GM20000 (cell line): ENCODE measurements at places on chromosomes 7 and 10.
A peak's percentile ranks its signal among the peaks of the same experiment; 100 is the strongest.

- DNase-seq: no peak
These were observed 34.3 kb downstream of the SGPL1 start for GRCh38 chr10:70850097-70850496.

GRCh38 chr10:114806562-114807391 lies 14.8 kb upstream of the FHIP2A start:
- DNase-seq: no peak

GRCh38 chr10:104076743-104077160 lies 8.9 kb downstream of the COL17A1 start:
- DNase-seq: no peak

DNA sequence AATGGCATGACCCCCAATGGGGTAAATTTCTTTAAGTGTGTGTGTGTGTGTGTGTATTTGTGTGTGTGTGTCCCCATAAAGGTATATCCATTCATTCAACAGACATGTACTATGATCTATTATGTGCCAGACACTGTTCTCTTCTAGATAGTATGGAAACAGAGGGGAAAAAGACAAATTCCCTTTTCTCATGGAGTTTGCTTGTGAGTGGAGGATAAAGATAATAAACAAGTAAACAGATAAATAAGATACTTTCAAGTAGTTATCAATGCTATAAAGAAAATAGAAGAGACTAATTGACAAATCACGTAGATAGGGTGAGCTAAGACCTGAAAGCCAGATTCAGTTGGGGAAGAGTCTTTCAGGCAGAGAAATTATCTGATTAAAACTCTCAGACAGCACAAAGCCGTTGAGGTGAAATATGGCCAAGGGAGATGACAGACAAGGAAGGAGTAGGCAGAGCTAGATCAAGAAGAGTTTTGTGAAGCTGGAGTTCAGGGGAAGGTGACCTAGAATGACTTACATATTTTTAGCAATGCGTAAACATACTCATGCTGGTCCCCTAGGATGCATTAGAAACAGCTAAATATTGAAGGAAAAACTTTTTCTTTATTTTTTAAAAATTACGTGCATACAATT lies 45.2 kb upstream of the DMTF1 start:
- no peak for DNase-seq

DNA sequence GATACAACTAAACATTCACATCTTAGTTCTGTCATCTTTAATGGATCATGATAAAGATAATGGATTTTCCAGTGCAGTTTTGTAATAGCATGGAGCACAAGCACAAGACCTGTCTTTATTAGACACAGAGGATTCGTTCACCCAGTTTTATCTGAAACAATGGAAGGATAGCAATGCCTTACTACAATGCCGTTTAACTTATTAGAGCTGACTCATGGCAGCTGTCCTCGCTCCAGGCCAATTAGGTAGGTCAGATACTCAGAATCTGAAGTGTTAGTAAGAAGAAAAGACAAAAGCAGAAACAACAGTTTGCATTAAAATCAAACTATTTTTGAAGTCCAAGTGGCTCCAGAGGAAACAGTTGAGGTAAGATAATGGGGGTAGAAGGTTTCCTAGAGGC lies 12.8 kb downstream of the OR13A1 start:
- DNase-seq: no peak

DNA sequence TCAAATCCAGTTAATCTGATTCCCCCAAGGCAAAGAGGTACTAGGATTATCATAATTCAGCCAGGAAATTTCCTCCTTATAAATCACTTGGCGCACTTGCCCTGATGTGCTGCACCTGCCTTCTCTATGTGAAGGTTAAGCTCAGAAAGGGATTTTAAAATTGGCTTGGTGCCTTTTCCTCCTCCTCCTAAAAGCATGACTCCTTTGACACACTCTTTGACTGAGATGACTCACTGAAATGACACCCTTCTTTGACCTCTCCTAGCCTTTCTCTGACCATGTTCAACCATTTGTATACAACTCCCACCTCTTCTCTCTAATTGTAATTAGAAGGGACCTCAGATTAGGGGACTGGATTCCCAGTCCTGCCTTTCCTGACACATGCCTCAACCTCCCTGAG lies 46.5 kb downstream of the ABLIM1 start:
- no peak for DNase-seq

DNA sequence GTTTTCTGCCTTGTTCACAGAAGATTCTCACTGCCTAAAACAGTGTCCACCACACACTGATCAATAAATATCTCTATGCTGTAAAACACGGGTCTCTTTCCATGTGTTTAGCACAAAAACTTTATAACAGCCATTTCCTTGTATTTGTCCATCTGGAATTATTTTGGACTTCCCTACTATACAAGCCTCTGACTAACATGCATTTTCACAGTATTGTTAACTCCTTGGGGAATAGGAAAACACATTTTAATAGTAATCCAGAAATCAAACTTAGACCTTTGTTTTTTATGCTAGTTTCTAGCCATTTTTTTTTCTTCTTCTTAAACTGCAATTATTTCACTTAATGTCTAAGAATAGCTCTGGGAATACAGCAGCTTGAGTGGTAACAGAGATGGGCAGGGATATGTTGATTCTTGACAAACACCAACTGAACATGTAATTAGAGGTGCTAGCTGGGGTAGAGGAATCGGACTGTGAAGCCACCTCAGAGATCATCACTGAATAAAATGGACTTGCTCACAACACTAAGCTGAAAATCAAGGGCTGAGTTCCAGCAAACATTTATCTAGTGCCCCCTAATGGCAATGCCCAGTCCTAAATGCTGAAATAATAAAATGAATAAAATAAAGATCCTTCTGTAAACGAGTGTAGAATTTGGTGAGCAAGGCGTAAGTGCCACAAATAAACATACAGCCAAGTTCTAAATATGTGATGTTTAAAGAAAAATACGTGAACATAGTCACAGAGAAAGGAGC lies 593.1 kb downstream of the SORCS1 start:
- DNase-seq: peak; percentile 8

GRCh38 chr7:155299535-155300202 lies 2.0 kb downstream of the INSIG1 start:
- DNase-seq: peak; percentile 32

DNA sequence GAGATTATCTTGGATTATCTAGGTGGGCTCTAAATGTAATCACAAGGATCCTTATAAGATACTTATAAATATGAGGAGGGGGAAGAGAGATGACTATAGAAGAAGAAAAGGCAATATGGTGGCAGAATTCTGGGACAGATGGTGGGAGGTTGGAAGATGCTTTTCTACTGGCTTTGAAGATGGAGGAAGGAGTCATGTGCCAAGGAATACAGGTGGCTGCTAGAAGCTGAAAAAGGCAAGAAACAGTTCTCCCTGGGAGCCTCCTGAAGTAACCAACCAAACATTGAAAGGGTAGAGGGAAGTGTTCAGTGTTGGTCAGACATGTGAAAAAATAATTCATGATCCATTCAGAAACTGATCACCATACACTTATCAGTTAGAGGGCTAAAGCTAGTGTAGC lies 213.3 kb downstream of the WDR11 start:
- no peak for DNase-seq

DNA sequence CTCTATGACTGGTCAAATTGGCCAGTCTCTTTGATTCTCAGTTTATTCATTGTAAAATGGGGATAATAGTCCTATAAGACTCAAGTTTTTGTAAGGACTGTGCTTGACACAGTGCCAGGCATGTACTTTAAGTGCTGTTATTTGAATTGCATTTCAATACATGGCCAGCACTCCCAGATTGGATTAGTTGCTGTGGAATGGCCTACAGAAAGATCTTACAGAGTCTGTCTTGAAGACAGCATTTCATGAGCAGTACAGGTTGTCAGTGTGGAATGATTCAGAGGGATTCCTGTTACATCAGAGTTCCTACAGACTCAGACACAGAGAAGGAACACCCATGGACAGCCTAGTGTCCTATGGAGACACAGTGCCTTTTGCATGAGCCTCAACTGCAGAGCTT lies 238.1 kb upstream of the BMPER start:
- no peak for DNase-seq

DNA sequence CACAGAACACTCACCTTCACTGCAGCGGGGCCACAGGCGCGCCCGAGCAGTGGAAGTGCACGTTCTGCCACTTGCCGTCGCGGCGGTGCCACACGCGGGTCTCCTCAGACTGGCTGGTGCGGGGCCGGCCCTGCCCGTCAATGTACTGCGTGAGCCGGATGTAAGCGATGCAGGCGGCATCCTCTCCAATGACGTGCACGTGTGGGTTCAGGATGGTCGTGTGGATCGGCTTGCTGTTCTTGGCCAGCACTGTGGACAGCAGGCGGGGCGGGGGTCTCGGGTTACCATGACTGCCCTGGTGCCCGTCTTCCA lies 19.2 kb downstream of the YKT6 start:
- DNase-seq: no peak

DNA sequence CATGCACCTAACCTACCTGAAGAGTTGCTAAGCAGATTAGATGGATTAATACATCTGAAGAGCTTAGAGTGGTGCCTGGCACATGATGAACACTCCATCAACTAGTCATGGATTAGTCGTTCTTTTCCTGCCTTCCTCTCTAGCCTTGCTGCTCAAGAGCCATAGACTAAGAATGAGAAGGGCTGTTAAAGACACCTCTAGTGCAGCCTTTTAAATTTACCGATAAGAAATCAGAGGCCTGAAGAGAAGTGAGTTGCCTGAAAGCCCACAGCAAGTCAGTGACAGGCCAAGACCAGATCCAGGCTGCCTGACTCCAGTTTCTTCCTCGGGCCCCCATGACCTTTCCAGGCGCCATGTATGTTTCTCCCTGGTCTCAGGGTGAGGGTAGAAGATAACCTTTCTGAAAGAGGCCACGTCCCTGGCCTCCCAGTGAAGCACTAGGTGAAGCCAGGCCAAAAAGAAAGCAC lies 6.5 kb downstream of the TSPAN15 start:
- DNase-seq: no peak

- DNase-seq: no peak
These were observed 147.0 kb upstream of the PCGF5 start for GRCh38 chr10:91073286-91073979.

DNA sequence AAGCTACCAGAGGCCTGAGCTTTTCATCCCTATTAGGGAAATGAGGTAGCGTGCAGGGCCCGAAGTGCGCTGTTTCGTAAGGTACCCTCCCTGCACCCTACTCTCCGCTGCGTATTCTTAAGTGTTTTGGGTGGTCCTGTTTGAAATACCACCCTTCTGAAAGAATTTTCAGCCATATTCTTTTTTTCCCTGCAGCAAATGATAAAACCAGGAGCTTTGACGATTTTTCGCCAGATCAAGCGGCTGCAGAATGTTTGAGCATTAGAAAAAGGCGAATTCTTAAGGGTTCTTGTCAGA lies 1.2 kb downstream of the RSBN1L start:
- peak; percentile 20 for DNase-seq

DNA sequence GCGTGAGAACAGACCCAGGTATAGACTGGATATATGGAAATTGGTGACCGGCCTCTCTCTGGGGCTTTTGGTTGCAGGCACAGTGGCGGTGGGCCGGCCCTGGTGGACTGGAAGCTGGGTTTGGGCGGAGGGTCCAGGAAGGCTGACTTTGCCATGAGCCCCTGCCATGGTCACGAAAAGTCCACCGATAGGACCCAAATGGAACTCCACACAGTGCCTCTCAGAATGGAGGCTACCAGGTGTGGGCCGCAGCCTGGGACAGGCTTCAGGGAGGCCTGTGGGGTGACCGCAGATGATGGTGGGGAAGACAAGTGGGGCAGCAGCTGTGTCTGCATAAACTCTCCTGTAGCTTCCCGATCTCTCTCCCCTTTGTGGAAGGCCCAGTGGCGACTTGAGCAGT lies 123.2 kb downstream of the DNAJB6 start:
- DNase-seq: no peak

DNA sequence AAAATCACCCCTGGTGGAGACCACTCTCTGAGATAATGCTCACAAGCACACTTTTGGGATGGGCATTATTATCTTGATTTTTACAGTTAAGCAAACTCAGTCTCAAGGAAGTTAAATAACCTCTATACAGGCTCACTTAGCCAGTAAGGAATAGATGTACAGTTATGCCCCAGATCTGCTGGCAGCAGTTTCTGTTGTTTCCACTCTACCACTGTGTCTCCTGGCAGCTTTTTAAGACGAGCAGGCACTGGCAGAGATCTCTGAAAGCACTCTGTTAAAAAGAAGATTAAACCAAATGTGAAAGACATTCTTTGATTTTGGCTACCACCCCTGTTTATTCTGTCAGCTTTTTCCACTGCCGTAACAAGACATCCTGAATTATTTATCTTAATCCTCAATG lies 73.2 kb downstream of the SRI start:
- DNase-seq: no peak

DNA sequence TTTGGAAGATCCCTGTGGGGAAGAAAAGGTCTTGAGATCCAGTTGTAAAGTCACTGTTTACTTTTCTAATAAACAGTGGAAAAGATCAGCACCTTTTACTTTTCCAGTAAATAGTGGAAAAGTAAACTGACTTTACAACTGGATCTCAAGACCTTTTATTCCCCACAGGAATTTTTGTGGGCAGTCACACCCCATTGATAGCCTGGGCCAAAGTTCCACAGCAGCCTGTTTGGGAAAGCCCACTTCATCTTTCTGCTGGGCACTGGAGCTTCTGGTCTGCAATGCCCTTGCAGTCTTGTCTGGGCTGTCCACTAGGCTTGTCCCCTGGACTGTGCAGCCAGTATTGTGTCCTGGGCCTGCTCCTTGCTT lies 50.2 kb downstream of the ADCY1 start:
- no peak for DNase-seq

DNA sequence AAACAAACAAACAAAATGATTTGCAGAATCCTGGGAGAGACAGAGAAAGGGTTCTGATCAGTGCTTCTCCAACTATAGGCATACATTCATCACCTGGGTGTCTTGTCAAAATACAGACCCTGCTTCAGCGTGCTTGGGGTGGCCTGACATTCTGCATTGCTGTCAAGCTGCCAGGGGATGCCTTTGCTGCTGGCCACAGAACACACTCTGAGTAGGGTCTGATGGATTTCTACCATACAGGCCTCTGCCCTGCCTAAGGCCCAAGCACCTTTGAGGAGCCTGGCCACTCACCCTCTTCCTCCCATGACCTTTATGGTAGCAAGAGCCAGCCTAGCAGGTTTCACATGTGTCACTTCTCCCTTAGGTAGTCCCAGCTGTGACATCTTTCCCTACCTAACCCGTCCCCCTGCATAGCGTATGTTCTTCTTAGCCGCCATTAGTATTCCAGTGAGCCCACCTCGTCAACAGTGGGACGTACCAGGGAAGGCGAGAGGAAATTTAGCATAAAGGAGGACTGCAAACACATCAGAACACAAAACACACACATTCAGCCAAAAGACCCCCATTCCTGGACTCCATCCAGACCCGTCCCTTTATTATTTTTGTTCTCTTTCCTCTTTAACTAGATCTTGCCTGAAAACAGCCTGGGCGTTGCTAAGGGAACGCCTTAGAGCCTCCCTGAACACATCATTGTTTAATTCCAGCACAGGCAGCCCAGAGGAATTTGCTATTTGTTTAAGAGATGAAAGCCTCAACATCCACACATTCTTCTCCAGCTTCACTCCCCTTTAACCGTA lies 43.9 kb upstream of the PODXL start:
- no peak for DNase-seq

- DNase-seq: no peak
These were observed 164.3 kb upstream of the SVIL start for GRCh38 chr10:29798921-29799690.

- no peak for DNase-seq
These were observed 278.7 kb downstream of the SDK1 start for GRCh38 chr7:3579638-3580219.
